ENCODE measurements at places on chromosomes 13 and 19. TPM values are rescaled to one million over a fixed set of nuclear protein-coding genes. Genes with fewer than 3 reads are reported as not detected.

FEM1A gene
- polyA plus RNA-seq: 5.3 TPM

DNA sequence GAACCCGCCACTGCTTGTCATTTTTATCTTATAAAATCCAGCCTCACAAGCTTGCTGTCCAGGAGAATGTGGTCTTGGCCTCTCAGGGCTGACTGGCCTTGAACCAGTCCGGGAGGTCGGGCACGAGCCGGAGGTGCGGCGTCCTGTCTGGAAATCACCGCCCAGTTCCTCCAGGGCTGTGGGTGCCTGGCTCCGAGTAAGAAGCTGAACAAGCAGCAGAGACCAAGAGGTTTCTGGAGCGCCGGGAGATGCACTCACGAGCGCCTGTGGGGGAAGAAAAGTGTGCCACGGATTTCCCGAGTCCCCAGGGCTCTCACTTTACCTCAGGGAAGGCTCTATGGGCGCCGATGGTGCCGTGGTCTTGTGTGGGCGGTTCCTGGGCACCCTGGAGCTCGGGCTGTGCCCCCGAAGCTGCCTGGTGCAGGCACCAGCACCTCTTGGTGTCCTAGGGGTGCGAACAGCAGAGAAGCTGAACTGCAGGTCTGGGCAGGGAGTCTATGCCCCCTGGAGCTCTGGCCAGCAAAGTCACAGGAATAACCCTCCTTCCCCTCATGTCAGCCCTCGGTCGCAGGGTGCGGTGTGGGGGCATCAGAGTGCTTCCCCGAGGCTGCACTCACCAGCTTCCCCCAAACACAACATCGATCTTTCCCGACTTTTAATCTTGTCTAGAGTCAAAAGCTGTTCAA lies 50.0 kb downstream of the GAS6 start:
- no peak for DNase-seq

GRCh38 chr19:32750441-32751055 lies 31.0 kb downstream of the TDRD12 start:
- no peak for DNase-seq

GRCh38 chr19:35240327-35240726 lies 8.5 kb upstream of the LSR start:
- DNase-seq: no peak

DNA sequence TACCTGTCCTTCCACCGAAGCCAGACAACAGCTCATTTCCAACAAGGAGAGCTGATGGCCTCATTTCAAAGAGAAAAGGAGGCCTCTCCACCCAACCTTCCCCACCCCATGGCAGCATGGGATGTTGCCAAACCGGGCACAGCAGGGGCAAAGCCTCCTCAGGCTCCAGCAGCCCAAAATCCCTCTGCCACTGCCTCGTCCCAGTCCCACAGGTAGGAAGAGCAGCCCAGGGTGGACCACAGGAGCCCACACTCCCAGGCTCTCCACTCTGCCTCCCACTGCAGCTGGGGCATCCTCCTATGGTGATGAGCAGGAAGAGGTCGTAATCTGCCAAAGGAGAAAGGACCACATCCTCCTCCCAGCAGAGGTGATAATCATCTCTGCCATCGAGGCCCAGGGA lies 50.9 kb downstream of the PEPD start:
- no peak for DNase-seq

GRCh38 chr19:3536429-3537100 lies 2.4 kb upstream of the TEKTIP1 start:
- DNase-seq: no peak

PLPP2 gene
- 4.2 TPM for polyA plus RNA-seq

GRCh38 chr19:1395194-1396018 lies 5.9 kb downstream of the GAMT start:
- no peak for DNase-seq

GRCh38 chr13:19083340-19083739 lies 98.3 kb downstream of the TUBA3C start:
- no peak for DNase-seq

DNA sequence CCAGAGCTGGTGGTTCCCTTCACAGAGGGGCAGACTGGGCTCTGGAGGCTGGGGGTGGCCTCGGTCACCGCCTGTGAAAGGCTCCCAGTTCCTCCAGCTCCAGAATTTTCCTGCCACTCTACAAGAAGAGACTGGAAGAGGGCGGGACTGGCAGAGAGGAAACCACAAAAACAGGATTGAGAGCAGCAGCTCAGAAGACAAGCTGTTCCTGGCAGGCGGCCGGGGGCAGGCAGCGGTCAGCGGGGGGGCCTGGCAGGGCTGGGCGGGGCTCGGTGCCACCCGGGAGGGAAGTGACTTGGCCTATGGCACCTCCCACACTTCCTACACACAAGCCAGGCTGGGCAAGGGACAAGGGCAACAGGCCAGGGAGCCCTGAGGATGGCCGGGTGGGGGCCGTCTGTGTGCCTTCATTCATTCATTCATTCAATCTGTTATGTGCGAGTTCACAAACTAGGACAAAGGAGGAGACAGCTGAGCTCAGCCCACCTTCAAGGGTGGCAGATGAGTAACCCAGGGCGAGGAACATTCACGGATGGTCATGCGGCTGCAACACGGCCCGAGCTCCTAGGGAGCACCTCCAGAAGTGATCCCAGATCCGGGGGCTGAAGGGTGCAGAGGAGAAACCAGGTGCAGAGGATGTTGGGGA lies 16.9 kb upstream of the BTBD2 start:
- DNase-seq: peak; percentile 65

DNA sequence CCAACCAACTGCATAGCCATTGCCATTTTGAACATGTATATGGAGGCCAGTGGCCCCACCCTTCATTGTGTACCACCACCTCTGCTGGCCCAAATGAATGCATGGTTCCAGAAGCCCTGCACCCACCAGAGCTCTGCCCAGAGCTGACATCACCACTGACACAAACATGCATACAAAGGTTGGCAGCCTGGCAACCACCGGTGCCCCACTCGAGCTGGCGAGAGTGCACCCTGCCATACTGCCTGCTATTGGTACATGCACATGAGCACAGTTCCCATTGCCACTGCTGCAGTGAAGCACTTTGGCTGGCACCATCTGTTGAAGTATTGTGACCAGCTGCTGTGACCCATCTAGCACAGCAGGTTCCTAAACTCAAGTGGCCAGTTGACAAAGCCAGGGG lies 1564.9 kb downstream of the OLFM4 start:
- DNase-seq: no peak

GRCh38 chr19:43934055-43934984 lies 762 bp downstream of the ZNF45 start:
- DNase-seq: peak; percentile 10

DNA sequence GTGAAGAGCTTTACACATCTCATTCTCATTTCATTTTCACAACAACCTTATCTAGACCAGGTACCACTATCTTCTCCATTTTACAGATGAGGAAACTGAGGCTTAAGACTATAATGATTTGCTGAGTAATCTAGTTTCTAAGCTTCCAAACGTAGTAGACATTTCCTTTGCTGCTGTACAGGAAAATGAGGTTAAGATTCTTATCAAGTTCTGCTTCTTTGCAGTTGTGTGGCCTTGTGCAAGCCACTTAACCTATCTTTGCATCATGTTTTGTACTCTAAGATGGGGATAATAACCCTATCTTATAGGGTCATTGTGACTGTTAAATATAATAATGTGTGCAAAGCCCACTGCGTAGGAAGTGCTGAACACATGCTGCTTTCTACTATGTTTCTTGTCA lies 307.9 kb downstream of the HS6ST3 start:
- DNase-seq: no peak

GRCh38 chr13:59477011-59477410 lies 686.7 kb downstream of the DIAPH3 start:
- DNase-seq: no peak

DNA sequence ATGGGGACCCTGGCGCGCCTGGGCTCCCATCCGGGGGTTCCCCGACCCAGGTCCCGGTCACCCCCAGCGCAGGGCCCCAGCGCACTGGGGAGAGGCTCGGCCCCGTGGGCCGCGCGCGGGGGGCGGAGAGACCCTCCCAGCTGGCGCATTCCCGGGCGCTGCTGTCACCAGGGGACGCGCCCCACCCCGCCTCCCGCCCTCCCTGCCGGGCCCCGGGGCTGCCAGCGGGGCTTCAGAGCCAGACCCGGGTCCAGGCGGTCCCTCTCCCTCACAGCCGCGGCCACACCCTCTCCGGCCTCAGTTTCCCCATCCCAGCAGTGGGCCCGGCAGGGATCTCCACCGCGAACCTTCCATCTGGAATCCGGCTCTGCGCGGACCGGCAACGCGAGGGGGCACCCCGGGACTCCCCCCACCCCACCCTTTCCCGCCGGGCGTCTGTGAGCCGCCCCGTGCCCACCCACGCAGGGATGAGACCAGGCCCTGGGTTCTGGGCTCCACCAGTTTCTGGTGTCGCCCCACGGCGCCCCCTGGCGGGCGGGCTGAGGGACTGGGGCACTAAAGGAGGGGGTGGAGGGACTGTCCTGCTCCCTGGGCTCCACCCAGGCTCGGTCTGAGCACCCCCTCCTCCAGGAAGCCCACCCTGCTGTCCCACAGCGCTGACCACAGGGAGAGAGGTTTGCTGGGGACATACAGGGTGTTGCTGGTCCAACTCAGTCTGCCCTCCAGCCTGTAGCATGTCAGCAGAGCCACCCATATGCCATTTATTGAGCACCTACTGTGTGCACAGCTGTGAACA lies 878 bp upstream of the ADAMTSL5 start:
- DNase-seq: peak; percentile 53

- no peak for DNase-seq
Measured at GRCh38 chr19:50817941-50818858, 5.4 kb downstream of the KLK1 start.

ZNF20 gene
- 1.8 TPM for polyA plus RNA-seq

NTN5 gene
- 0.11 TPM for polyA plus RNA-seq

DNA sequence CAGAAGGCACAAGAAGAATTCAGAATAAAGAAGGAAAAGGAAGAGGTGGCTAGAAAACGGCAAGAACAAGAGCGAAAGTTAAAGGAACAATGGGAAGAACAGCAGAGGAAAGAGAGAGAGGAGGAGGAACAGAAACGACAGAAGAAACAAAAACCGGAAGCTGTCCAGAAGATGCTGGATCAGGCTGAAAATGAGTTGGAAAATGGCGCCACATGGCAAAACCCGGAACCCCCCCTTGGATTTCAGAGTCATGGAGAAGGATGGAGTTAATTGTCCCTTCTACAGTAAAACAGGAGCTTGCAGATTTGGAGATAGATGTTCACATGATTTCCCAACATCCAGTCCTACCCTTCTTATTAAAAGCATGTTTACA lies 6.7 kb downstream of the CD209 start:
- no peak for DNase-seq

DNA sequence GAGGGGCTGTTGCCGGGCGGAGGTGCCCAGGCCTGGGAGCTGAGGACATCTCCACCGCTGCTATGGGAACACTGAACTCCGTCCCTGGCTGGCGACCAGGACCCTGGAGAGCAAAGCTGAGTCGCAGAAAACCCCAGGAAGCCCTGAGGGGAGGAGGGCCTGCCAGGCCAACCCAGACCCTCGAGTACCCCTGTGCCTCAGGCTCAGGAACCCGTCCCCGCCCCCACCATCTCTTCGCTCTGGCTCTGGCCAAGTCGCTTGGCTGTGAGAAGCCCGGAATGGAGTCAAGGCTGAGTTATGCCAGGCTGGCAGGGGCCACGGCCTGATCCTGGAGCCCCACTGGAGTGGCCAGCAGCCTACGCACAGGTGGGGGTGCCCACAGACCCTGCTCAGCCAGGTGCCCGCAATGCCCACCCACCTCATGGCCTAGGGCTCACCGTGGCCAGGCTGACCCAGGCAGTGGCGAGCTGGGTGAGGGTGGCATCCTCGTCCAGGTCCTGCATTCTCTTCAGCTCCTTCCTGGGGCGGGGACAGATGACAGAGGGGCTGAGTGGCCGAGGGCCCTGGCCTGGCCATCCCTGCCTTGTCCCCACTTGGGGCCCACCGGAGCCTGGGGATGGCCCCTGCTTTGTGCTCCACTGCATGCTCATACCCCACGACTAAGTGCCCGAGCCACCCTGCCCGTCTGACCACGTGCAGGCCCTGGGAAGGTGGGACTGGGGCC lies 8.5 kb upstream of the CERS1 start:
- no peak for DNase-seq

DNA sequence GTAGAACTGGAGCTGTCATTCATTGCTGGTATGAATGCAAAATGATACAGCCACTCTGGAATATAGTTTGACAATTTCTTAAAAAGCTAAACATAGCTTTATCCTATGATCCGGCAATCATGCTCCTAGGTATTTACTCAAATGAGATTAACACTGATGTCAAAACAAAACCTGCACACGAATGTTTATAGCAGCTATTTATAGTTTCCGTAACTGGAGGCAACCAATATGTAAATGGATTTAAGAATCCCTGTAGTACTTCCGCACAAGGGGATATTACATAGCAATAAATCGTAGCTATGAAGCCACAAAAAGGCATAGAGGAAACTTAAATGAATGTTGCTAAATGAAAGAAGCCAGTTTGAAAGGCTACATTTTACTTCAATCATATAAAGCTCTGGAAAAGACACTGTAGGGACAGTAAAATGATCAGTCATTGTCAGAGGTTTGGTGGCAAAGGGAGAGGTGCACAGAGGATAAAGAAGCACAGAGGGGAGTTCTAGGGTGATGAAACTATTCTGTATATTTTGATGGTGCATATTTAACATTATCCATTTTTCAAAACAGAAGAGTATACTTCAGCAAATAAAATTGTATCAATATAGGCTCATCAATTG lies 1893.0 kb upstream of the PCDH20 start:
- no peak for DNase-seq

DNA sequence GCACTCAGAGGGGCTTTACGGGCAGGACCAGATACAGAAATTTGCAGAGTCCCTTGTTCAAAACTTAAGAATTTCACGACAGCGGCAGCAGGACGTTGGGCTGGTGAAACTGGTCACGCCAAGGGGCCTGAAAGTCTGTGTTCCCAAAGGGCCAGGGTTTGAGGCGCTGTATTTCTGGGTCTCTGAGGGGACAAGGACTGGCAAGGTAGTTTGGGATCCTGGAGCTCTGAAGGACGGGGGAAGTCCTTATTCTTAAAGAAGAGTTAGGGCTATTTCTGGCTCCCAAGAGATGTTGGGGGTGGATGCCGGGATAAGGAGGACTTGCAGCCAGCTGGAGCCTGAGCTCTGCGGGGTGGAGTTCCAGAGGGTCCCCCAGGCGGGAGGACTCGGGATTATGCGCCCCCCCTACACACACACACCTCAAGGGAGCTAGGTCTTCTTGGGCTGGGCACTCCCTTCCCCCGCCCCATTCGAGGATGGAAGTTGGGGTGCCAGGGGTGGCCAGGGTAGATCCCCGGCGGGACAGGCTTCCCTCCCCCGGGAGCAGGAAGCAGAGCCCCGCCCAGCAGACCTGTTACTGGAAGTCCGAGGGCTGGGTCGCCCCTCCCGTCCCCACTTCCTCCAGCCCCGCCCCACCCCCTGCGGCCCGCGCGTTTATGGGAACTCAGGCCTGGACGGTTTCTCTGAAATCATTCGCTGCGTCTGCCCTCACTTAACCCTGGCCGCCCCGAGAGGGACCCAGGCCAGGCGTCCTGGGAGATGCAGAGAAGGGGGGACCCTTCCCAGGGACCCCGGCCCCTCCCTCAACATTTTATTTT lies 5.6 kb downstream of the BCL3 start:
- DNase-seq: peak; percentile 77

GRCh38 chr19:39518975-39519374 lies 4.0 kb downstream of the SELENOV start:
- no peak for DNase-seq

GRCh38 chr13:25409938-25410337 lies 38.2 kb downstream of the ATP8A2 start:
- no peak for DNase-seq

GRCh38 chr19:5580161-5580571 lies 12.4 kb upstream of the TINCR start:
- DNase-seq: no peak

OR10H1 gene
- not detected for polyA plus RNA-seq
